ENCODE measurements at places on chromosomes 6 and 20.

DNA sequence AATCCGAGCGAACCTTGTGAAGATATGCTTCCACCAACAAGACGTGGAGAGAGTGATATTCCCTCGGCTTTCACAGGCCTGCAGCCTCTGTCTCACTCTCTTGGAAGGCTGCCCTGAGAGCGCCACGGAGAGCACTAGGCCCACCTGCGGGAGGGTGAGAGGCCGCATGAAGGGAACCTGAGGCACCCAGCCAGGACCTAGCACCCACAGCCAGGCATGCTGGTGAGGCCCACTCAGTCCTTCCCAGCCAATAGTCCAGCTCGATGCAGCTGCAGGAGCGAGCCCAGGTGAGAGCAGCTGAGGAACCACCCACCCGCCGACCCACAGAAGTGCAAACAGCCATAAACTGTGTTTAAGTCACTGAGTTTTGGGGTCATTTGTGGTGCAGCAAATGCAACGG lies 227.2 kb downstream of the QKI start:
- no peak for DNase-seq

DNA sequence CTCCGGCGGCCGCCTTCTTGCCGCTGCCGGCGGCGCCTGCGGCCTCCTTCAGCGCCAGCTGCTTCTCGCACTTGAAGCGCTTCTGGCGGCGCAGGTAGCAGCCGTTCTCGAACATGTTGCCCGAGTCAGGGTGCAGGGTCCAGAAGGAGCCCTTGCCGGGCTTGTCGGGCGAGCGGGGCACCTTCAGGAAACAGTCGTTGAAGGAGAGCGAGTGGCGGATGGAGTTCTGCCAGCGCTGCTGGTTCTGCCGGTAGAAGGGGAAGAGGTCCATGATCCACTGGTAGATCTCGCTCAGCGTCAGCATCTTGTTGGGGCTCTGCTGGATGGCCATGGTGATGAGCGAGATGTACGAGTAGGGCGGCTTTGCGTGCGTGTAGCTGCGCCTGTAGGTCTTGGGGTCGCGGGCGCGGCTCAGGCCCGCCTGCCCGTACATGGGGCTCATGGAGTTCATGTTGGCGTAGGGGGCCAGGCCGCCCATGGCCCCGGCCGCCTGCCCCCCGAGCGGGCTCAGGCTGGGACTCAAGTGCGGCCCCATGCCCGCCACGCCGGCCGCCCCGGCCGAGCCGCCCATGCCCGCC lies 1.9 kb downstream of the FOXA2 start:
- peak; percentile 77 for DNase-seq

GRCh38 chr6:158037021-158037420 lies 55.4 kb downstream of the SYNJ2 start:
- no peak for DNase-seq

DNA sequence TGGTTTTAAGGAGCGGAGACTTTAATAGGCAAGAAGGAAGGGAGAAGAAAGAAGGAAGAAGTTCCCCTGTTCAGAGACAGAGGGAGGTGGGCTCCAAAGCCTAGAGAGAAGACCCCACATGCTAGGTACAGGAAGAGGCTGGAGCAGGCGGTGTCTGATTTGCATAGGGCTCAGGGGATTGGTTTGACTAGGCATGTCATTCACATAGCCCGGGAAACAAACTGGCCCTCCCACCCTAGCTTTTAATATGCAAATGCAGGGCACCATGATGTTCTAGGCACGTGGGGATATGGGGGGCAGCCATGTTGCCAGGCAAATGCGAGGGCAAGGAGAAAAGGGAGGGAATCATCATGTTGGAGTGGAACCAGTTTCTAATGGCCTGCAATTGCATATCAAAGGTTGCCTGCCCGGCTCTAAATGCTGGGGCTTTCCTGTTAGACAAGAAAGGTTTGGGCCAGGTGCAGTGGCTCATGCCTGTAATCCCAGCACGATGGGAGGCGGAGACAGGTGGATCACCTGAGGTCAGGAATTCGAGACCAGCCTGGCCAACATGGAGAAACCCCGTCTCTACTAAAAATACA lies 34.3 kb upstream of the AGPAT4 start:
- no peak for DNase-seq

DNA sequence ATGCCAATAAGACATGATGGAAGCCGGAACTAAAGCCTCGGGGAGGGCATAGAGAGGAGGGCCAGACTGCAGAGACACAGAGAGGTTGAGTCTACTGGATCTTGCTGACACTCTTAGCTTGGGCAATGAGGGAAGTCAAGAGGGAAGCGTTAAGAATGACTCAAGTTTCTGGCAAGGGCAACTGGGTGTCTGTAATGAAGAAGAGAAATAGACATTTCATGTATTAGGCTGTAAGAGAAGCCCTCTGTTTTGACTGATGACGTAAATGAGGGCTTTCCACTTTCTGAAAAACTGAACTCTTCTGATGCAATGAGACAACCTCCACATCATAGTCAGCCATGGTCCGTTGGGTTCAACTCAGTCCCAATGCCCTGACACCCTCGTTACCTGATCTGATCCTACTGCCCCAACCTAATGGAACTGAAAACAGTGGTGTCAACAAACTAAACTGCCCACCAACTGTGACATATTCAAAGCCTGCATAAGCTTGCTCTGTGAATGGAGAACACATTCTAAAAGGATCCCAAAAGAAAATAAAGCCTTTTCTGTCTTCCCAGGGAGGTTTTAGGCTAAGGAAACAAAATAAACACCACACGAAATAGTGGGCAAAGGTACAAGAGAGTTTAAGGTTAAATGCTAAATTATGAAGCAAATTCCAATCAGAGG lies 45.8 kb upstream of the PNRC1 start:
- DNase-seq: peak; percentile 16
